ENCODE measurements at places on chromosomes 3 and 15. TPM values are rescaled to one million over a fixed set of nuclear protein-coding genes. Genes with fewer than 3 reads are reported as not detected.
A peak's percentile ranks its signal among the peaks of the same experiment; 100 is the strongest.

DNA sequence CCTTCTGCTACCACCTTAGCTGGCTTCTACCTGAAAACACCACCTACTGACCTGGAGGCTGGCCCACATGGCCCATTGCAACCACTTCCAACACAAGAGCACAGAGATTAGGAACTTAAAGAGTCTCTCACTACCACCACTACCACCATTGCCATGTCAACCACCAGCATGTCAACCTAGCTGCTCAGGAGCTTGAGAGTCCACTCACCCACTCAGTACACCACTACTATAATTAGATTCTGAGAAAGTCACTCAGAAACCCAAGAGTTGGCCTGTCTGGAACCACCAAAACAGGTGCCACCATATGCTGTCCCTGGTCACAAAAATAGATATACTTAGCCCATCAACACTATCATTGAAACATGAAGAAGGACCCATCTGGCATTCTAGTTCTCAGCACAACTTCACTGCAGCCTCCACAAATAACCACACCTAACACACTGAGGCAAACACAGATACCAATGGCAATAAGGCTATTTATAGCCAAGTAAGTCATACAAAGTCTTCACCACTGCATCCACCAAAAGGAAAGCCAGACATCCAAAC is 806.7 kb upstream of the EPHA6 start:
- no peaks in the 10 kb centered on the region for H3K27me3 ChIP-seq
- no peaks in the 10 kb centered on the region for H3K36me3 ChIP-seq
- no peaks in the 10 kb centered on the region for H3K4me1 ChIP-seq
- H3K27ac ChIP-seq: no peak overlapping the region
- no peak overlapping the region for H3K4me3 ChIP-seq
- no peak for DNase-seq

DNA sequence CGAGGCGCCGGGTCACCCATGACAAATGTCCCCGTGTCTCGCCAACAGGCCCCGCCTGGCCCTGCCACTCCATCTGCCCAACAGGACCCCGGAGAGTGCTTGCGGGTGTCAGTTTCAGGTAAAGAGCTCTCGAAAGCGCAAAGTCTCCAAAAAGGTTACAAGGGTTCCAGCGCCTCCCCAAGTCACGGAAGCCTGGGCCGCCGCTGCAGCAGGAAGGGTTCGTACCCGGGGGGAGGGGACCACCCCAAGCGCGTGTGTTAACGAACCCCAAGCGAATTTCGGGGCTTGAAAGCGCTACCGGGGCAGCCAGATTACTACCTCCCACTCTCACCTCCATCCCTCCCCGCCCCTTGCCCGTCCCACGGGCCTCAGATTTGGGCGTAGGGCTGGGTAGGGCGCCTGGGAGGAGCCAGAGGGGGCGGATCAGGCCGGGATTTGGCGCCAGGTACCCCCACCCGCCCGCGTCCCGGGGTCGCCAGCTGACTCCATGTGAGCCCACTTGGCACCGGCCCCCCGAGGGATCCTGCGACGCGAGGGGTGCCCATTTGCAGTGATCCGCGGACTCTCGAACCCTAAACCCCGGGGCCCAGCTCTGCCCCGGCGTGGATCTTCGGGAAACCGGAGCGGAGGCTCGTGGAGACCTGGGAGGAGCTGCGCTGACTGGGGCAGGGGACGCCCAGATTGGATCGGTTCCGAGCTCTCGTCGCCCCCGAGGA is 85.9 kb downstream of the NR2F2 start:
- no peak for DNase-seq
- no peak overlapping the region for H3K27ac ChIP-seq
- peaks cover 16% of the 10 kb centered on the region for H3K27me3 ChIP-seq
- H3K4me3 ChIP-seq: no peak overlapping the region

Gene CDHR4
- total RNA-seq: not detected

- H3K27ac ChIP-seq: no peak overlapping the region
- no peaks in the 10 kb centered on the region for H3K4me1 ChIP-seq
- H3K27me3 ChIP-seq: no peaks in the 10 kb centered on the region
- no peak overlapping the region for H3K4me3 ChIP-seq
These were observed 631.0 kb upstream of the GRM7 start for GRCh38 chr3:6229778-6230410.

Gene CPLX3
- total RNA-seq: not detected

Gene FBXW12
- total RNA-seq: not detected

Gene SST
- total RNA-seq: not detected

- peak overlapping the region; percentile 55 for H3K27ac ChIP-seq
- no peaks in the 10 kb centered on the region for H3K27me3 ChIP-seq
- DNase-seq: no peak
These were observed 1.1 kb upstream of the NPHP3 start for GRCh38 chr3:132723024-132723950.

Gene PLIN1
- not detected for total RNA-seq

GRCh38 chr3:41907330-41908073 is 54.4 kb downstream of the ULK4 start:
- no peaks in the 10 kb centered on the region for H3K4me1 ChIP-seq
- no peak overlapping the region for H3K27ac ChIP-seq
- no peak overlapping the region for H3K4me3 ChIP-seq
- no peaks in the 10 kb centered on the region for H3K36me3 ChIP-seq
- DNase-seq: no peak
